Activated CD4-positive, alpha-beta T cell treated with anti-CD3 and anti-CD28 coated beads, Interleukin-2, amount 50 U/mL, for 48 hours (primary cell): ENCODE measurements at places on chromosomes 3 and 15.

DNA sequence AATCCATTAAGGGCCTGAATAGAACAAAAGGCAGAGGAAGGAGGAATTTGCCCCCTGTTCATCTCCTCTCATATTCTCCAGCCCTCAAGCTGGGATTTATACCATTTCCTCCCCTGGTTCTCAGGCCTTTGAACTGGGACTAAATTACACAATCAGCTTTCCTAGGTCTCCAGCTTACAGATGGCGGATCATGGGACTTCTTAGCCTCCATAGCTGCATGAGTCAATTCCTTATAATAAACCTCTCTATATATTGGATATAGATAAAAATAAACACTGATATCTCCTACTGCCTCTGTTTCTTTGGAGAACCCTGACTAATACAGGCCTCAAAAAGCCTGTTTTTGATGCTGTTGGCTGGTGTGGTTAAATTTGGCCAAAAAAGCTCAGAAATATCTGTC, 84.5 kb upstream of the TMEM108 start:
- no peak for DNase-seq

GRCh38 chr15:57994221-57995049, 71.1 kb downstream of the ALDH1A2 start:
- DNase-seq: no peak

DNA sequence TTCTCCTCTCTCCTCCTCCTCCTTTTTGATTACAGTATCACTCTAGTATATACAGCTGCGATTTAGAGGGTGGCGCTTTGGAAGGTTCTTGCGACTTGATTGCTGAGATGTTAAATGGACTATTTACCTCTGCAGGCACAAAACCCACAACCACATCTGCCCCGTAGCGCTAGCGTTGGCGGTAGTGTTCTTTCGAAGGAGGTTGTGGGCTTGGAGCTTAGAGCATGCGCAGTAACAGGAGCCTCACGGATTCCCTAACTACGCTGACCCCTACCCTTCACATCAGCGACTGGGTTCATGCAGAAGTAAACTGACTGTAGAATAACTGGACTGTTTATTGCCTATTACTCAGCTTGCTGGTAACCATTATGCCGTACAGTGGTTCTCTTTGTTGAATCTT, 58.0 kb downstream of the CGGBP1 start:
- peak; percentile 17 for DNase-seq

GRCh38 chr15:84034578-84035398, 200.8 kb upstream of the GOLGA6L4 start:
- no peak for DNase-seq

DNA sequence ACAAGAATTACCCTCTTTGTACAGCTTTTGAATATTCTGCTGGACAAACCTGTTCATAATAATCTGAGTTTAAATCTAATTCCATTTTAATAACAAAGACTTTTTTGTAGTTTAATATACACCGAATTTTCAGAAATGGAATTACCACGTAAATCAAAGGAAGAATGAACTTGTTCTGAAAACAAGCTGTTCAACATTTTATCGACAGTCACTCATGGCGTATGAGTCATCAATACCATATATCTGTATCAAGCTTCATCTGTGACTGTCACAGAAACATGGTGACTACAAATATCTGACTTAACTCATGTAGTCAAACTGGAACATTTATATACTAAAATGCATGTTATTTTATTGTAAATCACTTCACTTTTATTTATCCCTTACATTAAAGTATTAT, 90.0 kb downstream of the EFL1 start:
- no peak for DNase-seq

- DNase-seq: no peak
Measured at GRCh38 chr15:74062671-74063070, 19.7 kb downstream of the GOLGA6A start.

- no peak for DNase-seq
Measured at GRCh38 chr3:152307829-152308474, 39.2 kb downstream of the MBNL1 start.

- DNase-seq: no peak
Measured at GRCh38 chr3:33360136-33360825, 79.9 kb downstream of the UBP1 start.

DNA sequence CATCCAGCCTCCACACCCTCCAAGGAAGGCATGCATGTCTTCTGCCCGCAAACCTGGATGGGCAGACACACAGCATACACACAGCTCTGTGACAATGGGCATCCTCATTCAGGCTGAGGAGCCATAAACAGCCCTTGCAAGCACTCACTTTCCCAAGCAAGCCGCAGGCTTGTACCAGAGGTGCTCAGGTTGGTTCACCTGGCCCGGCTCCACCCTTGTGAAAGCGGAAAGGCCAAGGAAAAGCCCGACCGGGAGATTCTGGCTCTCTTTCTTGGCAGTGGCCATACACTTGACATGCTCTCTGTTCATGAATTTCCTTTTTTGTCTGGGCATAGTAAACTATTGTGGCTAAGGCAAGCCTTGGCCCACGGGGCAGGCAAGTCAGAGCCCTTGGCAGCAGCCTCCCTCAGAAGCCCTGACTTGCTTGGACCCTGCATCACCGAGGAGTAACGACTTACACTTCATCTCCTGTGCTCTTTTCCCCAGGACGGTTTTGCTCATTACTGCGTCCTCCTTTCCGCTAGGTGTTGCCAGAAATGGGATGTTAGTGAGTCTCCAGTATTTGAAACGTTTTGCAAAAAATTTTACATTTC, 74.6 kb upstream of the BNC1 start:
- no peak for DNase-seq

- DNase-seq: no peak
Measured at GRCh38 chr3:141086188-141086587, 35.0 kb downstream of the SPSB4 start.

DNA sequence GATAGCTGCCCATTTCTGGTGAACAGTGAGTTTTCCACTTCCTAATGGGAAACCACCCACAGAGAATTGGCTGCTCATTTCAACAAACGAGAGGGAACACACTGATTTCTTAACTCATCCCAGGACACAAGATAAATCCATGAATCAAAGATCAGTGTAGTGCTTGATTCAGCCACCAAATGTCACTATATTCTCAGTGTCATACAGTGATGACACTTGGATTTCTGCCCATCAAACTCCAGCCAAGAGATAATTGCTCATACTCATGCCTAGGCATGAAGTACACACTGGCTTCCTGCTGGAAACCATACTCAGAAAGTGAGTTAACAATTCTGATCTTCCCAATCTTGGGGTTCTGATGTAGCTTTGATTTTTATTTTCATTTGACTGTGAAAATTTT, 35.4 kb upstream of the GRM7 start:
- DNase-seq: no peak

GRCh38 chr3:166478356-166478755, 641.1 kb upstream of the BCHE start:
- DNase-seq: no peak

- DNase-seq: no peak
Measured at GRCh38 chr3:194306771-194307640, 44.1 kb downstream of the CPN2 start.

- DNase-seq: no peak
Measured at GRCh38 chr3:64871834-64872249, 184.0 kb upstream of the ADAMTS9 start.

GRCh38 chr3:168497741-168498140, 402.0 kb upstream of the GOLIM4 start:
- DNase-seq: no peak

- no peak for DNase-seq
Measured at GRCh38 chr15:101522091-101522490, 32.6 kb upstream of the PCSK6 start.
